ENCODE measurements at places on chromosomes 16 and 17. TPM values are rescaled to one million over a fixed set of nuclear protein-coding genes. Genes with fewer than 3 reads are reported as not detected.

DNA sequence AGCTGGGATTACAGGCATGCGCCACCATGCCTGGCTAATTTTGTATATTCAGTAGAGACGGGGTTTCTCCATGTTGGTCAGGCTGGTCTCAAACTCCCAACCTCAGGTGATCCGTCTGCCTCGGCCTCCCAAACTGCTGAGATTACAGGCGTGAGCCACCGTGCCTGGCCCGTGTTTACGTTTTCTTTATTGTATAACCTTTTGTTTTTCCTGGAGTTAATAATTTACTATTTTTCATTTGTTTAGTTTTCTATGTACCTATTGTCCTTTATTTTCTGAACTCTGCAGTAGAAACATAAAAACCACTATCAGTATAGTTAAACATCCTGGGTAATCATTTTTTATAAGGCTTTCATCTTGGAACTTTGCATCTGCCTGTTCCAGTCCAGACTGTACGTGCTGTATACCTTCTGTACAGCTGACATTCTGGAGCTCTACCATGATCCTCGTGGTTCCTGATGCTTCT, 73.6 kb downstream of the PPM1E start:
- DNase-seq: no peak

DNA sequence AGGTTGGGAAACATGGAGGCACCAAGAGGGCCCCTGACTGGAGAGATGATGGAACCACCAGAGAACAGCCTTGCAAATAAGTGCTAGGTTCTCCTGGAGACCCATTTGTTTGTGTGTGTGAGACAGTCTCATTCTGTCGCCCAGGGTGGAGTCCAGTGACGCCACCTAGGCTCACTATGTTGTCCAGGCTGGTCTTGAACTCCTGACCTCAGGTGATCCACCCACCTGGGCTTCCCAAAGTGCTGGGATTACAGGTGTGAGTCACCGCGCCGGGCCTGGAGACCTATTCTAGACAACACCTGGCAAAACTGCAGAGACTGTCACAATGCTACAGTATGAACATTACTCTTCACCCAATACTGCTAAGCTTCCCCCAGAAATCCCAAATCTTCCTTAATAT, 1.5 kb downstream of the NPLOC4 start:
- DNase-seq: no peak

DNA sequence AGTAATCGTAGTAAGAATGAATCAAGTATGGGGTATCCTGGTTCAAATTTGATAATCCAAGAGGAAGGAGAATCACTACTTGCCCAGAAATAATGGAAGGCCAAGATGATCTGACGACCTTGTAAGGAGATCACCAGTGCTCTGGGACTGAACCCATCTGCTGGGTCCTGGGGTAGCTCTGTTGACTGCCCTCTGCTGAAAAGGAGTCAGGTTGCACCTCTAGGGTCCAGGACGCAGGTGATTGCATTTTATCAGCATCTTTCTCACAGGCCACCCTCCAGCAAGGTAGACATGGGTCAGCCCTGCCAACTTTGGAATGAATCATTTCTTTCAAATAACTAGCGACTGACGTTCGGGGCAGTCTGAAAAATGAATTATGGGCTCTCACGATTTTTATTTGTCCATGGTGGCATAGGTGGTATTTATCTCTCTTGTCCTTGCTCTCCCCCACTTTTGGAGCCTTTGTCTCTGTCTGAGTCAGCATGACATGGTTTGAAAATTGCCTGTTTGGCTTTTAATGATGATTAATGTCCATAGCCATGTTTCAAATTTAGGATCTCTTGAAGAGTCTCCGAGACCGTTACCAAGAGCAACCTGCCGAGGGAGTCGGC, 163.7 kb downstream of the MSI2 start:
- DNase-seq: no peak

DNA sequence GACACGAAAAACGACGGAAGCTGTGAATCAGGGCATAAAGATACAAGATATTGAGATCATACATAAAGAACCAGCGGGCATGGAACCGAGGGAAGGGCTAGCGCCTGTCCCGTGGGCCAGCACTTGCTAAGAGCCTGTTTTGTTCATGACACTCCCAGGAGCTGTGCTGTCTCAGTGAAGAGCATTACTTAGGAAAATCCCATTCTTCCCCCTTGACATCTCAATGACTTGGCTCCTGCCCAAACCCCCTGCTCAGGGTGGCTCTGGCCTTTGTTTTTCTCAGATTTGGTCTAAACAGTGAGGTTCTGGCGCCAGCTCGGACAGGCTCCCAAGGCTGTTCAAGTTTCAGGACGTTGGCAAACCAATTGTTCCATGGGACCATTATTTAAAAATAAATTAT, 79.1 kb upstream of the SEC14L1 start:
- DNase-seq: no peak

Gene GPR139
- total RNA-seq: not detected

GRCh38 chr17:14325618-14326167, 24.8 kb downstream of the HS3ST3B1 start:
- DNase-seq: no peak

- no peak for DNase-seq
Observed at GRCh38 chr16:14470788-14471187, 159.3 kb downstream of the PARN start.

- no peak for DNase-seq
Observed at GRCh38 chr17:14953405-14953804, 311.7 kb downstream of the PMP22 start.

- no peak for DNase-seq
Observed at GRCh38 chr16:28491230-28491969, 474 bp downstream of the CLN3 start.

Gene CTRB1
- total RNA-seq: not detected

DNA sequence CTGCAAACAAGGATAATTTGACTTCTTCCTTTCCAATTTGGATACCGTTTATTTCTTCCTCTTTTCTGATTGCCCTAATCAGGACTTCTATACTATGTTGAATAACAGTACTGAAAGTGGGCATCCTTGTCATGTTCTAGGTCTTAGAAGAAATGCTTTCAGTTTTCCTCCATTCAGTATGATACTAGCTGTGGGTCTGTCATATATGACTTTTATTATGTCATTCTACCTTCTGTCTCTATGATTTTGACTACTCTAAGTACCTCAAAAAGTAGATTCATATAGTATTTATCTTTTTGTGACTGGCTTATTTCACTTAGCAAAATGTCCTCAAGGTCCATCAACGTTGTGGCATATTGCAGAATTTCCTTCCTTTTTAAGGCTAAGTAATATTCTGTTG, 111.5 kb upstream of the RBBP6 start:
- no peak for DNase-seq

GRCh38 chr17:74842146-74842598, 17.5 kb downstream of the GRIN2C start:
- DNase-seq: no peak

- DNase-seq: no peak
Observed at GRCh38 chr17:48901241-48901640, 7.0 kb upstream of the UBE2Z start.

Gene PSMD7
- total RNA-seq: 90.5 TPM

Gene PIMREG
- total RNA-seq: not detected

DNA sequence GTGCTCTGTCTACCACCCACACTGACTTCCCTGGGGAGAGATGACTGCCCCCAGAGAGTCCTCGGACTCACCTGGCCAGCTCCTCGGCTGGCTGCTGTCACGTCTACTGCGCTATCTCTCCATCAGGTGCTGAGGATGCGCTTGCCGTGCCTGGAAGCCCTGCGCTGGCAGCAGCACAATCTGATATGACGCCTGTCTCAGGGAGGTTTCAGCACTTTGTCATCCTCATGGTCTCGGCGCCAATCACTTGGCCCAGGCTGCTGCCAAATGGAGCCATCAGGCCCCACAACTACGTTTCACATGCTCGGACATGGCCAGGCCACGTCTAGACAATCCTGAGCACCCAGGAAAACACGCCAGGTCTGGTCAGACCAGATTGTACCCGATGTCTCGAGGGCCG, 46.7 kb downstream of the FOXL1 start:
- no peak for DNase-seq

- DNase-seq: no peak
Observed at GRCh38 chr16:55370762-55371482, 46.9 kb downstream of the IRX6 start.

Gene SDR42E1
- total RNA-seq: 4.9 TPM

DNA sequence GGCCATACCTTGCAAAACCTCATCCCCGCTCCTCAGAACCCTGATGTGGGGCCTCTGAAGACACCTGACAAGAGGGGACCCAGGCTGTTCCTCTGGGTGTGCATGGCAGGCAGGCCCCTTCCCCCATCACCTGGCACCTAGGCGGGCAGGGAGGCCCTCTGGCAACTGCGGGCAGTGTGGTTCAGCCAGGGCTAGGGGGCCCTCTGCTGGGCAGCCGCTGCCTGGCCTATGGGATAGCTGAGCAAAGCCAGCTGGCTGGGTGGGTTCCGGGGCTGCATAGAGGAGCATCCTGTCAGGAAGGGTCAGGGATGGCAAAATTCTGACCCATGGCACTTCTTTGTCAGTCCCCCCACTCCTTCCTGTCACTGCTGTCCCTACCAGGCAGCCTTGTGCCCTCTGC, 228.7 kb upstream of the ASIC2 start:
- DNase-seq: no peak

DNA sequence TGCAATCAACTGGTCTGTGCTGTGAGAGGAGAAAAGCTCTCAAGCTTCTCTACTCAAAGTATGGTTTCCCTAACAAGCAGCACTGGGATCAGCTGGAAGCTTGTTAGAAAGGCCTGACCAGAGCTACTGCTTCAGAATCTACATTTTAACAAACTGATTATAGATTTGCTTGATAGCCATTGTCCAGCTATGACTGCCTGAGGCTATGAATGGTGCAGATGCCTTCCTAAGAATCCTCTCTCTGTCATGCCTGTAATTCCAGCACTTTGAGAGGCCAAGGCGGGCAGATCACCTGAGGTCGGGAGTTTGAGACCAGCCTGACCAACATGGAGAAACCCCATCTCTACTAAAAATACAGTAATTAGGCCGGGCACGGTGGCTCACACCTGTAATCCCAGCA, 28.6 kb downstream of the PKD1L3 start:
- no peak for DNase-seq

GRCh38 chr17:61574542-61575351, 16.3 kb downstream of the NACA2 start:
- no peak for DNase-seq

Gene MMP2
- not detected for total RNA-seq

Gene SOX9
- not detected for total RNA-seq

GRCh38 chr17:27807567-27808470, 7.5 kb upstream of the NOS2 start:
- peak; percentile 28 for DNase-seq

GRCh38 chr16:56460101-56460500, 8.7 kb downstream of the OGFOD1 start:
- DNase-seq: no peak

GRCh38 chr16:81718637-81719036, 60.5 kb upstream of the PLCG2 start:
- DNase-seq: no peak

Gene GDPD1
- total RNA-seq: 2.7 TPM

DNA sequence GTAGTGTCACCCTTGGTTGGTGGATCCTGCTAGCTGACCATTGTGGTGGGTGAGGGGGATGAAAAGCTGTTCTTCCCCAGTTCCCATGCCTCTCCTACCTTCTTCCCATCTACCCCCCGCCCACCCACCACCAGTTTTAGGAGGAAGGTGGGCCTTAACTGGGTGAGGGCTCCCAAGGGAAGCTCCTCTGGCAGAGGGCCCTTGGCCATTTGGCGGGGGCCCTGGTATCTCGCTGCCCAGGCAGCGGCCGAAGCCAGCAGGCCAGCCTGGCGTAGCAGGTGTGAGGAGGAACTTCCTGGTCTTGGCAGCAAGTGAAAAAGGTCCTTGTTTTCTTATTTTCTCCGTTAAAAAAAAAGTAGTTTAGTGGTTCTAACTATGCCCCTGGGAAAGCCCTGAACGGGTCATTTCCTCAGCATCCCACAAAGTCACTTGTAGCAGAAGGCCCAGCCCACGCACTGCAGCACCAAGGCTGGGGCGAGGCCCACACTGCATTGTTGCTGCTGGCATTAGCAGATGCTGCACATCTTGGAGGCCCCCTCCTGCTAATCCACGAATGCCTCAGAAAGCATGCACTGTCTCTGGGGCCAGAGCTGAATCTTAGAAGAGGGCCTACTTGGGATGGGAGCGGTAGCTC, 72.5 kb downstream of the MPRIP start:
- no peak for DNase-seq

GRCh38 chr16:57617604-57618111, 10.8 kb upstream of the ADGRG1 start:
- DNase-seq: no peak

Gene SOCS7
- total RNA-seq: 15.5 TPM

Gene SLC13A2
- not detected for total RNA-seq

GRCh38 chr17:67129283-67129682, 84.9 kb downstream of the CACNG1 start:
- DNase-seq: no peak

DNA sequence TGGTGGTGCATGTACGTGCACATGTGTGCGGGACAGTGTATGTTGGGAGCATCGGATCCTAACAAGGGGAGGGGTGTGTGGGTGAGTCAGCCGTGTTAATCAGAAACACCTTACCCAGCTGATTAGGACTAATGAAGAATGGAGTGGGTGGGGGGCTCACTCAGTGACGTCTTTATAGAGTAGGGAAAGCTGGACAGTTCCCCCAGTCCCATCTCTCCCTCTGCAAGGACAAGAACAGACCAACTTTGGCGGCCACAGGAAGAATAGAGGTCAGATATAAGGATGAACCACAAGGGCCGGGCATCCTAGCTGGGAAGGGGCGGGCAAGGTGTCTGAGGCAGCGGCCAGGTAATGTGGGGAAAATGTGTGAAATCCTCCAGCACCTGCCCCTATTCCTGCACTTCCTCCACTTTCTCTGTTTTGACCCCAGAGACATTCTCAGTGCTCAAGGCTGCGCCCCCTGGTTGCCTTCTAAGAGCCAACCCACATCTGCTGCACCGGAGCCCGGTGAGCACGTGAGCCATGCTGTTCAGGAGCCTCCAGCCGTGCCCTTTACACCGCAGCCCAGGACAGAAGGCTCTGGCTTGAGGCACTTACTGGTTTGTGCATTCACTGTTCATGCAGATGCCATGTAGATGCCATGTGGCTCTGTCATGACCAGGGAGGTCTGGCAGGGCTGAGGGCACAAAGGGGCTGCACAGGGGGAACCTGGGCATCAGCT, 18.9 kb upstream of the TBX21 start:
- DNase-seq: no peak

Gene SNX20
- total RNA-seq: 44.0 TPM

Gene SPEM3
- total RNA-seq: not detected

DNA sequence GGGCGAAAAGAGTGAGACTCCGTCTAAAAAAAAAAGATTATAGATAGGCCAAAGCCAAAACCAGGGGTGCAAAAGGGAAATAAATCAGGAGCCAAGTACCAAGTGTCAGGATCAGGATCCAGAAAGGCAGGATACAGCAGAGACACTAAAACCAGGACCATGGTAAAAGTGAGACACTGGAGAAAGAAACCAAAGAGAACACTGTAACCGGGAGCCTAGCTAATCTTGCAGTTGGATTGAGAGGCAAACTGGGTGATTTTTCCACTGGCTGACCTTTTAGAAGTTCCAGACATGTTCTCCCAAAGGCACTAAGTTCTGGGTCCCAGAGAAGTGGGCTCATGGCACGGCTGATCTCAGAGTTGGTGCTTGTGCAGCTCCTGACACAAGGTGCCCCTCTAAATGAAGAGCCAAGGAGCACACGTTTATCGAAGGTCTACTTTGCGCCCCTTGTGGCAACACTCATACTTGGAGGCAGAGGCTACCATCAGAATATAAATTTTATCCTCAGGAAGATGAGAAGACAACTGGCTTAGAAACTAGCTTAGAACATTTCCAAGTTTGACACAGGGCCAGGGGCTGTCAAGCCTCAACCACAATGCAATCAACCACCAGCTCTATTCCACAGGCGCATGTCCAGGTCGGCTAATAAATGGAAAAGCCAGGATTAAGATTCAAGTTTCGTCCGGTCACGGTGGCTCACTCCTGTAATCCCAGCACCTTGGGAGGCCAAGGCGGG, 27.5 kb upstream of the HELZ start:
- no peak for DNase-seq

Gene CHST4
- not detected for total RNA-seq
